ENCODE measurements at places on chromosomes 11 and 22.

DNA sequence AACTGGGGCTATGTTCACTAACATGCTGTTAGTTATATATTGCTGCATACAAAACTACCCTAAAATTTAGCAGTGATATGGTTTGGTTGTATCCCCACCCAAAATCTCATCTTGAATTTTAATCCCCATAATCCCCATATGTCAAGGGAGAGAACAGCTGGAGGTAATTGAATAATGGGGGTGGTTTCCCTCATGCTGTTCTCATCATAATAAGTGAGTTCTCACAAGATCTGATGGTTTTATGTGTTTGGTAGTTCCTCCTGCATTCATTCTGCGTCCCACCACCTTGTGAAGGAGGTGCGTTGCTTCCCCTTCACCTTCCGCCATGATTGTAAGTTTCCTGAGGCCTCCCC, 10.0 kb upstream of the PATL1 start:
- no peak for DNase-seq

DNA sequence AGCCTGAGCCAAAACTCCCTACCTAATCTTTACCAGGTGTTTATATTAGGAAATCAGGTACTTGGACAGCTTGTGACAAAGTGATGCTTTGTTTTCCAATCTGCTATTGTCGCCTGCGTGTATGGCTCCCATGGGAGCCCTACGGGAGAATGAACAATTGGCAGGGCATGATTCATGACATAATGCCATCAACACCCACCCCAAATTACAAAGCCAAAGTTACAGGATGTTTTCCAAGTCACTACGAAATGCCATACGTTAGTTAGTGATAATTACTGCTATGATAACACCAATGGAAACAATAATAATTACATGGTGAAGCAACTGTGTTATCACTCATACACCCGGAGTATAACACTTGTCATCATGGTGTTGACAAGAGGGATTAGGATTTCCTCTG, 226.4 kb downstream of the FAM181B start:
- DNase-seq = no peak

DNA sequence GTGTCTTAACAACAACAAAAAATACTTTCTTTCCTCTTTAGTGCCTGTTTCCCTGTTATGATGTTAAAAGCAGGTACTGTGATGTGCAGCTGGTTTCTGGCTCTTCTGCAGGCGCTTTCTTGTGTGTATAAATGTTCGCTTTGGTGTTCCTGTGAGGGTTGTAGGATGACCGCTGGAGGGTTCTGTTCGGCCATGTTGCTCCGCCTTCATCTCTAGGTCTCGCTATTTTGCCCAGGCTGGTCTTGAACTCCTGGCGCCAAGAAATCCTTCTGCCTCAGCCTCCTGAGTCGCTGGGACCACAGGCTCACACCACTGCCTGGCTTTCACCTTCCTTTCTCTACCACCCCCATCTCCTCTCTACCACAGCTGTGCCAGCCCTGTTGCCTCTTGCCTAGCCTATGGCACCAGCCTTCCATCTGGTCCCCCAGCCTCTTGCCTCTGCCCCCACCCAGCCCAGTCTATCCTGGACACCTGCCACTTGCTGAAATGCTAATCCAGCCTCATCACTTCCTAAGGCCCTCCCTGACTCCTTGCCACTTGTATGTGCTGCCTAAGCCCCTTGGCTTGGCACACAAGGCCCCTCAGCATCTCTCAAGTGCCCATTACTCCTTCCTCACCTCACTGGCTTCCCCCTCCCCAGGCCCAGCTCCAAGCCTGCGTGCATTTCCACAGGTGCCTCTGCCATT, 5.5 kb downstream of the LRRC74B start:
- no peak for DNase-seq

- DNase-seq = peak; percentile 52
Measured at GRCh38 chr22:39170825-39171622, 18.5 kb upstream of the CBX7 start.

- DNase-seq = no peak
Measured at GRCh38 chr11:130062026-130062425, 7.7 kb upstream of the APLP2 start.

DNA sequence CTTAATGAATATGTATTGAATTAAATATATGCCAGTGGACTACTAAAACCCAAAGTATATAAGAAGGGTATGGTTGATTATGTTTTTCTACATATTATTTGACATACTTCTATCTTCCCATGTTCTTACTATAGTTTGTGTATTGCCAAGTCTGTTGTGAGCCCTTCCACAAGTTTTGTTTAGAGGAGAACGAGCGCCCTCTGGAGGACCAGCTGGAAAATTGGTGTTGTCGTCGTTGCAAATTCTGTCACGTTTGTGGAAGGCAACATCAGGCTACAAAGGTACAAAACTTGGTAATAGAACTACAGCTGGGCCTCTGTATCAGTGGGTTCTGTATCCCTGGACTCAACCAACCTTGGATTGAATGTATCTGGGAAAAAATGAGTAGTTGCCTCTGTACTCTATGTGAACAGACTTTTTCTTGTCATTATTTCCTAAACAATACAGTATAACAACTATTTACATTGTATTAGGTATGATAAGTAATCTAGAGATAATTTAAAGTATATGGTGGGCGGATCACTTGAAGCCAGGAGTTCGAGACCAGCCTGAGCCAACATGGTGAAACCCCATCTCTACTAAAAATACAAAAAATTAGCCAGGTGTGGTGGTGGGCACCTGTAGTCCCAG, 38.7 kb upstream of the TTC36 start:
- DNase-seq = peak; percentile 66

GRCh38 chr11:117009905-117010605, 88.2 kb downstream of the SIK3 start:
- DNase-seq = no peak

- peak; percentile 98 for DNase-seq
Measured at GRCh38 chr22:38802671-38803121, 8.8 kb upstream of the DNAL4 start.

- no peak for DNase-seq
Measured at GRCh38 chr22:17990147-17990546, 34.2 kb downstream of the MICAL3 start.

- DNase-seq = no peak
Measured at GRCh38 chr22:18133452-18133851, 16.5 kb upstream of the USP18 start.

GRCh38 chr11:69380921-69381581, 87.1 kb downstream of the MYEOV start:
- DNase-seq = no peak

- DNase-seq = peak; percentile 97
Measured at GRCh38 chr11:19079643-19080440, 19.3 kb upstream of the MRGPRX2 start.

- DNase-seq = no peak
Measured at GRCh38 chr22:24583221-24584165, 9.4 kb downstream of the LRRC75B start.

DNA sequence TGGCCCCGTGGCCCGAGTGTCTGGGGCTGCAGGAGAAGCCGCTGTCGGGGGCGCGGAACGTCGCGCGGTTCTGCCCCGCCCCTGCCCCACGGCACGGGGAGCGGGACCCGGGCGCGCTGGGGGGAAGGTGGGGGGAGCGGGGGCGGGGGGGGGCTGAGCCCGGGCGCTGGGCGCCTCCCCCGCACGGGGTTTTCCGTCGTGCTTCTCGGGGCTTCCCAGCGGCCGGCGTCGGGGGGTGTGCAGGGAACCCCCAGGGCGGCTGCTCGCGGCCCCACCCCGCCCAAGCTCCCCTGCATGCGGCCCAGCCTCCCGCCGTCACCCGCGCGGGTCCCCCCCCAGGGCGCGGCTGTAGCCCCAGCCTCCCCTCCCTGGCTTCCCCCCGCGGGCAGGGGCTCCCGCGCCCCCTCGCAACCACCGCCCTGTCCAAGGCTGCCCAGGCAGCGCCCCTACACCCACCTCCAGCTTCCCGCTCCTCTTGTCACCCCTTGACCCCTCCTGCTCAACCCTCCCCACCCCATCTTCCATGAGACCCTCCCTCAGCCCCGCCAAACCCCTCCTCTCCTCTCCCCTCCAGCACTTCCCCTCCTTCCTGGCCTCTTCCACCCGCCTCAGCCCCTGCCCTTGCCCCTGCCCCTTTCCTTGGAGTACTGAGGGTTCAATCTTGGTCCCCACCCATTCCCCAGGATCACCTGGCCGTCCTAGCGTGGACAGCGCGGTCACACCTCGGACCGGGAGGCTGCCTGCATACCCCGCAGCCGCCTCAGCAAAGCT, 1.7 kb downstream of the IL17REL start:
- no peak for DNase-seq

- no peak for DNase-seq
Measured at GRCh38 chr11:61769169-61769920, 16.9 kb downstream of the MYRF start.

DNA sequence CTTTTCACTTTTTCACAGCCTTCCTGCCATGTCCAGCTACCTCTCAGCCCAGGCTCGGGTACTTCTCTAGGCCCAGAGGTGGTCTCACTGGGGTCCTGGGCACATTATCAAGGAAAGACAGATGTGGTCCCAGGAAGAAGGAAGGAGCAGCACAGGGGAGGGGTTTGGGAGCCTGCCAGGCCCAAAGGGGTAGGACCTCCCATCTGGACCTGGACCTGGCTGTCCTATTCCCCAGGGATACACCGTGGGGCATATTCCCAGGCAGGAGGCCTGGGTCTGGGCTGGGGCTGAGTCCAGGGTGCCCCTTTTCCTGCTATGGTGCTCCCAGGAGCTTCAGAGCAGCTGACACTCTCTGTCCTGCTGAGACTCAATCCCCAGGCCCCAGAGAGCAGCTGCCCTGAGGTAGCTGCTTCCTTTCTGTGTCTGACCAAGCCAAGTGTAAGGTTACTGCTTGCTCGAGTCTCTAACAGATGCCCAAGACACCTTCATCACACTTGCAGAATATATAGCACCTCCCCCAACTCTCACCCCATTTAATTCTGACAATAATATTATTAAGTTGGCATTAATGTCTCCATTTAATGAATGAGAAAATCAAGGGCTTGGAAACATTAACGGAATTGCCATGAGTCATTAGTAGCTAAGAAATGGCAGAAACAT, 232.0 kb downstream of the BUD13 start:
- DNase-seq = no peak

- no peak for DNase-seq
Measured at GRCh38 chr11:102724904-102725500, at the start of gene MMP8. Gene MMP8 (minus strand): TSS chr11:102724954. CDS start chr11:102724855, 99 bp downstream.

GRCh38 chr11:88359114-88359513, 21.6 kb upstream of the CTSC start:
- DNase-seq = no peak

DNA sequence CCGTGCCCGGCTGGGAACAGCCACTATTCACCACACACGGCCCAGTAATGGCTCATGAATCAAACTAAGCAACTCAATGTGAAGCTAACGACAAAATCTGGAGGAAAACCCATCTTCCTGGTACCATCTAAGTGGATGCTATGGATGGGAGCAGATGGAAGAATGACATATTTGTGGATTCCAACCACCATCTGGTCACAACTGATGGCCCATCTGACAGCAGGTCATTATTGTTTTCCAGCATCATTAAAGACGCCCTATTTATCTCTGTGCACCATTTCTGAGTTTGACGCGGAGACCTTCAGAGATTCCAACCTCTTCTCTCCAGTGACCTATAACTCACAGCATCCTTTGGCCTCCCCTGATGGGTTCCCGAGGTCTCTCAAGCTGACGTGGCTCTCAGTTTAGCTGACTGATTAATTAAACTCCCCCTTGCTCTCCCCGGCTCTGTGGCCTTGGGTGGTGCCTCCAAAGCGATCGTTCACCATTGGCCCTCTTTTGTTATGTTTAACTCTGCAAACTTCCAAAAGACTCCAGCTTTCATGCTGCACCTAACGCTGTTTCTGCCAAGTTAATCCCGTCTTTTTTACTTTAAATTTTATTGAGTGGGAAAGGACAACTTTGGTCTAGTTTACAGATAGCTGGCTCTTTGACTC, 1514.4 kb downstream of the BRD1 start:
- no peak for DNase-seq
